Hypothalamus (tissue), 51 donors: ENCODE measurements at places on chromosomes 11 and 22.

DNA sequence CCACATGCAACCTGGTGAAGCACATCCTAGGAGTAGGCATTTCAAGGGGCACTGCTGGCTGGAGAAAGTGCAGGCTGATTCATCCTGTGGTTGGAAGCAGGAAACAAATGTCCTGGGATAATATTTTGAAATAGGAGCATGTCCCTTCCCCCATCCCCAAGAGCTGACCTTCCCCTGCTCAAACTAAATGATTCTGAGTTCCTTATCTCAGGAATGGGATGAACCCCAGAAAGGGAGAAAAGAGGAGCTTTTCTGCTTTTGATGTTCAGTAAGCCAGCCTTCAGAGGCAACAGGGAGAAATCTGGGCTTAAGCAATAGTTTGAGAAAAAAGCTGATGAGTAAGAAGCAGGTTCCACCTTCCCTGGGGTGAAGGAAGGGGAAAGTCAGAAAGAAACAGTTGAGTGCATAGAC, 19.5 kb upstream of the SPON1 start:
- no peak for DNase-seq

GRCh38 chr11:4092026-4092425, 2.6 kb upstream of the RRM1 start:
- no peak for DNase-seq

DNA sequence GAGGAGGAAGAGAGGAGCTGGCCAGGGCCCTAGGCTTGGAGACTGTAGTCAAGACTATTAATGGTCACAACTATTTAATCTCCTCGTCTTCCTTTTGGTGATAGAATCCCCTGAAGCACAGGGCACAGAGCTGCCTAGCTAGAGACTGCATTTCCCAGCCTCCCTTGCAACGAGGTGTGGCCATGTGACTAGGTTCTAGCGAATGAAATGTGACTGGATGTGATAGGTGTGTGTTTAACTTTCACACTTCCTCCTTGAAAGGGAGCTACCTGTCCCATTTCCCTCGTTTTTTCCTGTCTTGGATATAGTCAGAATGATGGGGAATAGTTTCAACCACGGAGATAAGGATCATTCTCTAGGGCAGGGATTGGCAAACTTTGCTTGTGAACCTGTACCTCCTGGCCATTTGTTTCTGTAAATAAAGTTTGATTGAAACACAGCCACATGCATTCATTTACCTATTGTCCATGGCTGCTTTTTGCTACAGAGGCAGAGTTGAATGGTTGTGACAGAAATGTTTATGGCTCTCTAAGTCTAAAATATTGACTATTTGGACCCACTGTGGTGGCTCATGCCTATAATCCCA, 313.5 kb downstream of the MIAT start:
- no peak for DNase-seq

- DNase-seq: no peak
These were observed 148.3 kb downstream of the TEAD1 start for GRCh38 chr11:12822392-12823022.

- no peak for DNase-seq
These were observed 2.2 kb downstream of the BCR start for GRCh38 chr22:23182309-23183060.

- no peak for DNase-seq
These were observed 412 bp downstream of the FGF19 start for GRCh38 chr11:69703453-69703767.

- no peak for DNase-seq
These were observed 2.3 kb downstream of the PACSIN3 start for GRCh38 chr11:47183969-47184368.

- DNase-seq: no peak
These were observed 123.8 kb upstream of the FGF3 start for GRCh38 chr11:69943066-69943465.

DNA sequence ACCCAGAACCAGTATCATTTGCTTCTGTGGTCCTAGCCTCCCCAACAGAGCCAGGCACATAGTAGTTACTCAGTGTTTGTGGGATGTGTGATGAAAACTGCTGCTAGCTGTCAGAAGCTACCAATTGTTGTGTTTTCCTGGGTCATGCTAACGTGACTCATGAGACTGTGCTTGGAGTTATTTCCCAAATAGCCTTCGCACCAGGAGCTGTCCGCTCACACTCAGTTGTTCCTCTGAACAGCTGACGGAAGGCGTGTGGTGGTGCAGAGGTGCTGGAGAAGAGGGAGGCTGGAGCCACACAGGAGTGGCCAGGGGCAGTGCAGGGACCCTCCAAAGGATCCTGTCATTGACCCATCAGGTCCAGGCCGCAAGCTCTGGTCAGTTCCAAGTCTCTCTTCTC, 53.9 kb upstream of the TBCEL start:
- DNase-seq: no peak

DNA sequence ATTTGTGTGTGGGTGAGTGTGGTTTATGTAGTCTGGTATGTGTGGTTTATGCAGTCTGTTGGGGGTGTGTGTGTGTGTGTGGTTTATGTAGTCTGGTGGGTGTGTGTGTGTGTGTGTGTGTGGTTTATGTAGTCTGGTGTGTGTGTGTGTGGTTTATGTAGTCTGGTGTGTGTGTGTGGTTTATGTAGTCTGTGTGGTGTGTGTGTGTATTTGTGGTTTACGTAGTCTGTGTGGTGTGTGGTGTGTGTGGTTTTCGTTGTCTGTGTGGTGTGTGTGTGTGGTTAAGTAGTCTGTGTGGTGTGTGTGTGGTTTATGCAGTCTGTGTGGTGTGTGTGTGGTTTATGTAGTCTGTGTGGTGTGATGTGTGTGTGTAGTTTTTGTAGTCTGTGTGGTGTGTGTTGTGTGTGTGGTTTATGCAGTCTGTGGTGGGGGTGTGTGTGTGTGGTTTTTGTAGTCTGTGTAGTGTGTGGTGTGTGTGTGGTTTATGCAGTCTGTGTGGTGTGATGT, 26.2 kb upstream of the PARVG start:
- no peak for DNase-seq

- DNase-seq: no peak
These were observed 29.2 kb upstream of the MUC5AC start for GRCh38 chr11:1128311-1129142.

DNA sequence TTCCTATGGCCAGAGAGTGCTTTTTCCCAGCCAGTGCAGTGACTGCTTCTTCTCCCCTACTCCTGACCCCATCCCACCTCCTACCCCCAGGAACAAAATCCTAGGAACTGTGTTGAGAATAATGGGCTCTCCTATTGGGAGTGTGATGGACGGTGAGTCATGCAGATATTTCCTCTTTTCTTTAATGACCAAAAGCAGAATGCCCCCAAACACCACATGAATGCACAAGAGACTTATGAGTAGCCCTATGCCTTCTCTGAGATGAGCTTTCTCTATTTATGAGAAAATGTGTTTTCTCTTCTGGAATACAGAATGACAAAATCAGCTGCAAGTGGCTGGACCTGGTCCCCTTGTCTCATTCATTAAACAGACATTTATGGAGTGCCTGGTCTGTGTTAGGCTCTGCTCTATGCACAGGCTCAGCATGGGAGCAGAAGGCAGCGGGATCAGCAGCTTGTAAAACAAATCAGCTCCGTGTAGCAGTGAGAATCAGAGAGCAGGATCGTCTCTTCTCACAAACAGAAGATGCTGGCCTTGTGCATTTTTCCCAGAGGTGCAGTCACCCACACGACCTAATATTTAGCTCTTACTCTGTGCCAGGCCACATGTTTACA, 47.5 kb upstream of the GALNT18 start:
- DNase-seq: no peak

DNA sequence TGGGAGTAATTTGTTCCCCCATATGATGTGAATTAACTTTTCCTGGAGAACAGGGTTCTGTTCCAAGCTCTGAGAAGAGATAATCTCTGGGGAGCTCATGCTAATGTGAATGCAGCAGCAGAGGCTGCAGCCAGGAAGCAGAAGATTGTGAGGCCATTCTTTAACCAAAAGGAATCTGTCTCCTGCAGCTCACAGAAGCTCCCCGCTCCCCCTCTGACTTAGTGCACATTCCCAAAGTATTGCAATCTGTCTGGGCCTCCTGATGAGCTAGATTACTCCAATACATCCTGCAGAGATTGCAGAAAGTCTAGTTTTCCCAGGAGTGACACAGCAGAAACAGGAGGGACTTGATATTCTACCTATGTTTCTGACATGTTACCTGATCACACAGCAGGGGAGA, 420.6 kb upstream of the FAT3 start:
- DNase-seq: no peak

DNA sequence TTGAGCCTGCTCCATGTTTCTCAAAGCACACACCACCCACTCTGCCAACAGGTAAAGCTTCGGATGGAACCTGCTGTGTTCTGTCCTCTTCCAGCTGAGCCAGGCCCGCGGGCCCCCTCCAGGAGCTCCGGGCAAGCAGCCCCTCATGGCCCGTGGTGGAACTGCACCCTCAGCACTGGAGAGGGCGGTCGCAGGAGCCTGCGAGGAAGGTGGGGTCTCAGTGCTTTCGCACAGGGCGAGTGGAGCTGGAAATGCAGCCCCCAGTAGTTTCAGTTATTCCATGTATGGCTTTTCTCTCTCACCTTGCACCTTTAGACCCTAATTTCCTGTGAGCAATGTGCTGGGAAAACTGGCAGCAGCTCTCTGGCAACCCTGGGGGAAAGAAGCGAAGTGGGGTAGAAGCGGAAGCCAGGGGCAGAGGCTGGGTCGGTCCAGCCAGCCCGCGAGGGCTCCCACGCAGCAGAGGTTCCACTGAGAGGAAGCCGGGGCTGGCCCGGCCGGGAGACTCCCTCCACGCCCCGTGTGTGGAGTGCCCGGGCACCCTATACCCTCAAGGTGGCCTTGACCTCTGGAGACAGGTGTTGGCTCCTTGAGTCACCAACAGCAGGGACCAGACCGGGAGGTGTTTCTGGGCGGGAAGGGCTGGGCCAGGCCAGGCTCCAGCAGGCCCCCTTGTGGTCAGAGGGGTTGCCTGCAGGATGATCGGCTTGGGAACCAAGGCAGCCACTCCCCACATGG, 119.9 kb upstream of the TMEM45B start:
- peak; percentile 13 for DNase-seq

DNA sequence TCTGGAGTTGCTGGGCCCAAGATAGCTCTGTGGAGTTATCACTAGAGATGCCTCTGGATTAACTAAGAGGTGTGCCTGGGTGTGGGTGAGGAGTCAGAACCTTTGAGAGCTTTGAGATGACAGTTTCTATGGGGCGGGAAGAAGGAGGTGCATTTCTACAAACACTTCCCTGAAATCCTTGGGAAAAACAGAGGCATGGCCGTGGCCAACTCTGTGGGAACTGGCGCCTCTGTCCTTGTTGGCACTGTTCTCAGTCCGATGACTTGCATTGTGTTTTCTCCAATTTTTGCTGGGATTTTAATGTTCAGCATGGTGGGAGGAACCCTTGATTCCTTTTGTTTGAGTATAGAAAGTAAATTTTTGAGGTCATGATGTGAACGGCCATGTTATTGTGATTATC, 115.8 kb upstream of the PARVA start:
- DNase-seq: no peak

DNA sequence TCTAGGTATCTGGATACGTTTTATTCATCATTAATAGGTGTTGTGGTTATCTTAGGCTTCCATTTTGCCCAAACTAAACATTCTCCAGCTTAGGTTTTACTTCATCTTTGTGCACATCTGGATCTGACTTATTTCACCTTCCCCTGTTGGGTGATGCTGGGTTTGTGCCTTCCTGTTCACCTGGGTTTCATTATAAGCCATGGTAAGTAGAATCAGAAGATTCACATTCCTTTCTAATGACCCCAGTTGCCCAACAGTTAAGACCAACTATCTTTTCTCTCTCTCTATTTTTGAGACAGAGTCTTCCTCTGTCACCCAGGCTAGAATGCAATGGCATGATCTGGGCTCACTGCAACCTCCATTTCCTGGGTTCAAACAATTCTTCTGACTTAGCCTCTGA, 44.6 kb downstream of the LMO2 start:
- DNase-seq: no peak

- peak; percentile 19 for DNase-seq
These were observed 11.0 kb downstream of the CRELD2 start for GRCh38 chr22:49929211-49929979.

DNA sequence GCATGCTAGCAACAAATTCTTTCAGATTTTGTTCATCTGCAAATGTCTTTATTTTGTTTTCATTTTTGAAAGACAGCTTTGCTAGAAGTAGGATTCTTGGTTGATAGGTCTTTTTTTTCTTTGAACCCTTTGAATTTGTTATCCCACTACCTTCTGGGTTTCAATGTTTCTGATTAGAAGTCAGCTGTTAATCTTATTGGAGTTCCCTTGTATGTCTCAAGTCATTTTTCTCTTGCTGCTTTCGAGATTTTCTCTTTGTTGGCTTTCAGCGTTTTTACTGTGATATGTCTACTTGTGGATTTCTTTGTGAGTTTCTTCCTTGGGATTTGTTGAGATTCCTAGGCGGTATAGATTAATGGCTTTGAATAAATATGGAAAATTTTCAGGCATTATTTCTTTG, 27.2 kb upstream of the MS4A8 start:
- DNase-seq: no peak

DNA sequence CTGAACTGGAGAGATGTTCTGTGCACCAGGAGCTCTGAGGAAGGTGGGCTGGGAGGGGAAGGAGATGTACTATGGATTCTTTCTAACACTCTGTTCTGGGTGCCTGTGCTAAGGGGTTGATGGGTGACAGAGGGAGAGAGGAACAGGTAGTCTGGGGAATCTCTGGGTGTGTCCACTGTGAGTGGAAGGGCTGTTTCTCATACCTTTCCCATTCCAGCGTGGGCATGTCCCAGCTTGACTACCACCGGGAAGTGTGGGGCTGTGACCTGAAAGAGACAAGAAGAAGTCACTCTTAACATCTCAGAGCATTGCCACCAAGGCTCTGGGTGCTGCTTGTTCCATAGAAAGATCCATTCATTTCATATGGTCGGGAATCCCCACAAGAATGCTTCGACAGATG, 121.9 kb downstream of the FBXO7 start:
- DNase-seq: no peak
